ENCODE measurements at places on chromosomes 11 and 22. TPM values are rescaled to one million over a fixed set of nuclear protein-coding genes. Genes with fewer than 3 reads are reported as not detected.

The MN1 gene
- polyA plus RNA-seq = 4.2 TPM

The OR51B4 gene
- polyA plus RNA-seq = not detected

GRCh38 chr11:107337917-107338316 lies 119.7 kb downstream of the CWF19L2 start:
- no peaks in the 10 kb centered on the region for H3K36me3 ChIP-seq
- H3K4me3 ChIP-seq = no peak overlapping the region
- no peak overlapping the region for H3K27ac ChIP-seq
- no peaks in the 10 kb centered on the region for H3K4me1 ChIP-seq
- H3K27me3 ChIP-seq = no peaks in the 10 kb centered on the region

DNA sequence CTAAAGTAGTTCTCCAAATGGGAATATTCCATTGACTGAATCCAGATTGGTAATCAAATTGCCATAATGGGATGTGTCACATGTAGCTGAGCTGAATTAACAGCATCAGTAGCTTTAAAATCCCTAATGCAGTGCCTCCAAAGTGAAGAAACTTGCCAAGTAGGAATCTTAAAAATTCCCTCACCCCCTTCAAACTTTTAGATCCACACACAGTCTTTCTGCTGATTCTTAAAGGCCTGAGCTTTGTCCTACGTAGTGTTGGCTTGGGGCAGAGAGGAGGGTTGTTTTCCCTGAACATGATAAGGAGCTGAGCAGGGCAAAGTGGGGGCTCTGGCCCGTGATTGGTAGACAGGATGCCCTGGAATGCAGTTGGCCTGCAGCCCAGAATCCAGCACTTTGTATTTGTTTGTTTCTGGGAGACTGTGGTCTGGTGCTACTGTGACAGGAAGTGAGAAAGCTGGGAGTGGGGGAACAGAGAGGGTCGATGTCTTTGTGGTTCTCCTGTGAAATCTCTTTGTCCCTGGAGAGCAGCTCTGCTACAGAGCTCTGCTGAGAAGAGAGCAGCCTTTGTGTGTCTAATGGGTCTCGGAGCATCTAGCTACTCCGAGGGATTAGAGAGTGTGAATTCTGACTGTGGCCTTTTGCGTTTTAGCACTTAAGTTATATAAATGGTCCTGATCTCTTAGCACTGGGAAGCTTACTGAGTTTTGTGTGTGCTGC lies 16.9 kb downstream of the CTNND1 start:
- no peaks in the 10 kb centered on the region for H3K27me3 ChIP-seq
- peak; percentile 92 for DNase-seq
- H3K4me3 ChIP-seq = peak overlapping the region; percentile 58
- H3K36me3 ChIP-seq = 0 out of 2 replicates have a peak, but pooled peaks cover 3% of the 10 kb centered on the region
- H3K27ac ChIP-seq = peak overlapping the region; percentile 93

GRCh38 chr11:134676516-134677287 lies 264.7 kb upstream of the B3GAT1 start:
- H3K27me3 ChIP-seq = no peaks in the 10 kb centered on the region
- no peak overlapping the region for H3K4me3 ChIP-seq
- H3K4me1 ChIP-seq = no peaks in the 10 kb centered on the region
- H3K36me3 ChIP-seq = no peaks in the 10 kb centered on the region

- no peak for DNase-seq
- no peak overlapping the region for H3K27ac ChIP-seq
- H3K4me1 ChIP-seq = no peaks in the 10 kb centered on the region
Observed at GRCh38 chr22:36985211-36985889, 33.9 kb downstream of the TST start.

GRCh38 chr22:44701824-44702478 lies at the start of gene PRR5:
Gene PRR5 (plus strand): TSS chr22:44702204. CDS start chr22:44702475, 271 bp downstream.
- peak within 1 kb of the TSS; percentile 38 for H3K27ac ChIP-seq
- no peaks in the 10 kb centered on the region for H3K36me3 ChIP-seq
- DNase-seq = peak; percentile 93
- peaks cover 31% of the 10 kb centered on the region for H3K4me1 ChIP-seq
- H3K4me3 ChIP-seq = peak within 1 kb of the TSS; percentile 82

- H3K27me3 ChIP-seq = 0 out of 2 replicates have a peak, but pooled peaks cover 6% of the 10 kb centered on the region
- DNase-seq = no peak
- H3K36me3 ChIP-seq = no peaks in the 10 kb centered on the region
- no peak overlapping the region for H3K4me3 ChIP-seq
Observed at GRCh38 chr22:23067023-23067650, 3.2 kb upstream of the GNAZ start.

DNA sequence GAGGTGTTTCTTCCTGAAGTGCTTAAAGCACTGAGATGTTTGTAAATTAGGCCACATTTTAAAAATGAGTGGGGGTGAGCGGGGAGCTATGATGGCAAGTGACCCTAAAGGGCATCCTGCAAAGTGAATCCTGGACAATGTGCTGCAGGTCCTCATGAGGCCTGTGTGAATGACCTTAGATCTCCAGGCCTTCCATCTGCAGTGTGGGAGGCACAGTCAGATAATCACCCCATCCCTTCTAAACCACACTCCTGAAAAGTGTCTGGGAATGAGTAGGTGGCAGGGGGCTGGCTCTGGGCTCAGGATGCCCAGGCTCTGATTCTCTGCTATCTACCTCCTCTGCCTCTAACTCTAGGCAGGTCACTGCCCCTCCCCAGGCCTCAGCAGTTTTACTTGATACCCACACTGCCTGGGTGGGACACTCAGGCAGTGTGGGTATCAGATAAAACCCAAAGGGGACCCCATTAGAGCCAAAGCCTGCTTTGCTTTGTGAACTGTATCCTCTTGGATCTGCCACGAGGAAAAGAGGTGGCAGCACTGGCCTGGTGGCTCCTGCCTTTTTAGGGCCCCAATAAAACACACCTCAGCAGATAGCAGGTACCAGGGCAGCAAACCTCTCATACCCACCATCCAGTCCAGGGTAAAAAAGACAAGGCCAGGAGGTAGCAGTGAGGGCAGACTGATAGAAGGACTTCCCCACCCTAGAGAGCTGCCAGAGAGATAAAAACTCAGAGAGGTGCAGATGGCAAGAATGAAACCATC lies 10.5 kb downstream of the STARD10 start:
- no peak for DNase-seq
- H3K27me3 ChIP-seq = no peaks in the 10 kb centered on the region
- no peak overlapping the region for H3K27ac ChIP-seq
- H3K4me3 ChIP-seq = no peak overlapping the region
- H3K36me3 ChIP-seq = no peaks in the 10 kb centered on the region

DNA sequence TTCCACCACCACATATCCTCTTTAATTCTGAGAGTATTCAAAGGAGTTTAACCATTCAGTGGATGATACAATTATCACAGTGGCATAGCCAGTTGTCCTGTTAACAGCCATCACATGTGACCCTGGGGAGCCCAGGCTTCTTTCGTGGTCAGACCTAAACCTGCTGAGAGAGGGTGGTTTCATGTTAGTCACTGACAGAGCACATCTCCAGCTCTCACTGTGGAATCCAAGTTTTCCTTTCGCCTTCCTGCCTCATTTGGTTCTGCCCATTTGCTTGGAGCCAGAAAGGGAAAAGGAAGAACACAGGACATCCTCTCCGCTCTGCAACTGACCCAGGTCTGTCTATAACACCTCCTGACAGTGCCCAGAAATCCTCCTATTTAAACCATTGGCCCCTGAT lies 60.4 kb downstream of the MCHR1 start:
- no peaks in the 10 kb centered on the region for H3K36me3 ChIP-seq
- no peak overlapping the region for H3K27ac ChIP-seq
- no peaks in the 10 kb centered on the region for H3K27me3 ChIP-seq
- DNase-seq = no peak
- no peak overlapping the region for H3K4me3 ChIP-seq

- no peaks in the 10 kb centered on the region for H3K36me3 ChIP-seq
- no peak for DNase-seq
- H3K27ac ChIP-seq = no peak overlapping the region
- no peaks in the 10 kb centered on the region for H3K4me1 ChIP-seq
- H3K4me3 ChIP-seq = no peak overlapping the region
- H3K27me3 ChIP-seq = no peaks in the 10 kb centered on the region
Observed at GRCh38 chr22:47044722-47045535, 282.5 kb downstream of the TBC1D22A start.

DNA sequence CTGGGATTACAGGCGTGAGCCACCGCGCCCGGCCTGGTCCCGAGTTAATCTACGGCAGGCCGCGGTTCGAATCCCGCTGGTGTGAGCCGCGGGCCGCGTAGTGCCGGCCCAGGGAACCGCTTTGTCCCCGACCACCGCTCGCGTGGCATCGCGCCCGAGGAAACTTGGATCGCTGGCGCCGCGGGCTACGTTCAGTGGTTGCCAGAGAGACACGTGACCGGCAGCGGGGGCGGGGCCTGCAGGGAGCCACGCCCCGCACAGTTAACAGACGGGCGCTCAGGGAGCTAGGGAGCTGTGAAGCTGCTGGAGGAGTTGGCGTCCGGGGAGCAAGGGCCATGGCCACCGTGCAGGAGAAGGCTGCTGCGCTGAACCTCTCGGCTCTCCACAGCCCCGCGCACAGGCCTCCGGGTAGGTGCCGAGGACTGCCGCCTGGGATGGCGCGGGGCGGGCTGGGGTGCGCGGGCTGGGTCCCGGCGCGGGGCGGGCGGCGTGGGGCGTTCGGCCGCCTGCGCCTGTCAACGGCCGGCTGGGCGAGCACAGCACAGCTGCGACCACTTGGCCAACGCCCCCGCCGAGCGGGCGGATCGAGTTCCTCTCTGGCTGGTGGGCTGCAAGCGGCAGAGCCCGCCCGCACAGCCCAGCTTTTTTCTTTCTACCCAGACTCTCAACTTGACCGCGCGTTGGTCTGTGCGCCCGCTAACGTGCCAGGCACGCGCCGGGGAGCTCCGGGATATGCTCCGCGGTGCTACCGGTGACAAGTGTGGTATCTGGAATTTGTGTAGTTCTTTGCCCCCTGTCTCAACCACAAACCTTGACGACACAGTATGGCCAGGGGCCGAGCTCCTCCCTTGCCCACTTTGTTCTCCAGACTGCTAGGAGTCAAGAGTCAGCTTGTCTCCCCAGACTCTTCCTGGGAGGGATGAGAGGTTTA lies at the start of gene DEPDC7:
Gene DEPDC7, plus strand, starts transcription at position 258 of the 931 bp plus-strand sequence. Its CDS starts 78 bp downstream, at position 336.
- peak within 1 kb of the TSS; percentile 89 for H3K4me3 ChIP-seq
- peaks cover 26% of the 10 kb centered on the region for H3K4me1 ChIP-seq
- no peaks in the 10 kb centered on the region for H3K27me3 ChIP-seq
- no peaks in the 10 kb centered on the region for H3K36me3 ChIP-seq
- DNase-seq = peak; percentile 96

DNA sequence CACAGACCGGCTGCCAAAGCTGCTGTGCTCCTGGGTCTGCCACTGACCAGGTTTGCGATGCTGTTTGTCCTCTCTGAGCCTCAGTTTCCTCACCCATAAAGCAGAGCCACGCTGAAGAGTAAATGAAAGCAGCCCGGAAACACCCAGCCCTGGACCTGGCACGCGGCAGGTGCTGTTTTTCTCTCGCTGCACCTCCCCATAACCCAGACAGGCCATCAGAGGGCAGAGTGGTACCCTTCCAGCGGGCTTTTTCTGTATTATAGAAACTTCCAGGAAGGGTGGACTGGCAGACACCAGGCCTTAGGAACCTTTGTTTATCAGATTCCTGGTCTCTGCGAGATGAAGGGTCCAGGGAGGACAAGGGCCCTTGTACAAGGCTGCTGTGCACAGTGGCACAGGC lies 17.9 kb upstream of the FGF19 start:
- H3K4me1 ChIP-seq = no peaks in the 10 kb centered on the region
- DNase-seq = no peak
- peaks cover 71% of the 10 kb centered on the region for H3K27me3 ChIP-seq
- H3K27ac ChIP-seq = no peak overlapping the region

DNA sequence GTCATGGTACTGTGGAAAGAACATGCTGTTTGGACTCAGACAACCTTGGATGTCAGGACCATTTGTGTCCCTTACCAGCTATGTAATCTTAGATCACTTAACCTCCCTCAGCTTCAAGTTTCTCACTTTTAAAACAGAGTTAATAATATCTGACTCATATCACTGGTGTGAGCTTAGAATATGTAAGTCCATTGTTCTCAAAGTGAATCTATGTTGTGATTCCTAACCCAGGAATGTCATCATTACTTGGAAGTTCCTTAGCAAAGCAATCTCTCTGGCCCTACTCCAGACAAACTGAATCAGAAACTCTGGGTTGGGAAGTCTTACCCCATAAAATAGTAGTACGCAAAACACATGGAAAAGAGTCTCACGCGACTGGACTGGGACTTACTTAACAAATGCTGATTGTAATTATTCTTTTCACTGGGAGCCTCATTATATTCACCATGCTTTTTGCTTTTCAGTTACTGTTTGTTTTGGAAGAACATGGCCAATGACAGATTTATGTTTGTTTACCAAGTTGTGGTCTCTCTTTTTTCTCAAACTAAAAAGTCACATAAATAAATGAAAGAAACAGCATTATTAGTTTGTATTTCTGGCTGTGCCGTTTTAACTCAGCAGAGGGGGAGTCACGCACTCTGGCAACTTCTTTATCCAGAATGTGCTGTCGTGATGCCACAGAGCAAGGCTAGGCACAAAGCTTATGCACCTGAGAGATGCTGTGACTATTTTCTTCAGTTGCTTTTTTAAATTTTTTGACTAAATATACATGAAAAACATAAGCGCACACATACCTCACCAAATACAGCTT lies 217.7 kb upstream of the CTSC start:
- H3K27me3 ChIP-seq = no peaks in the 10 kb centered on the region
- no peaks in the 10 kb centered on the region for H3K36me3 ChIP-seq
- peak overlapping the region; percentile 92 for H3K27ac ChIP-seq
- H3K4me1 ChIP-seq = peaks cover 39% of the 10 kb centered on the region

DNA sequence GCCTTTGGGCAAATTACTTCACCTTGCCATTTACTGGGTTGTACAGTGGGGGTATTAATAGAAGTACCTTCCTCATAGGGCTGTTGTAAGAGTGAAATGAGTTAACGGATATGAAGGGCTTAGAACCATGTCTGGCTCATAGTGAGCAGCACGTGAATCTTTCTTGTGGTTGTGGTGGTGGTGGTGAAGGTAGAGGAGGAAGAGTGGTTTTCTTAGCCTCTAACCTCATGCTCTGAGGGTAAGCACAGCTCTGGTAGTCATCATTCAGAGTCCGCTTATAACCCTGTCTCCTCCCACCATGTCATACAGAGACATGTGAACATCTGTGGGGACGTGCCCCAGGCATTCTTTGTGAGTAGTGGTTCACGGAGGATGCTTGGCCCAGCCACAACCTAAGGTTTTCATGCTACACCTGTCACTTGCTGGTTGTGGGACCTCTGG lies 43.6 kb downstream of the TEAD1 start:
- no peaks in the 10 kb centered on the region for H3K27me3 ChIP-seq
- no peaks in the 10 kb centered on the region for H3K36me3 ChIP-seq
- DNase-seq = no peak
- H3K27ac ChIP-seq = no peak overlapping the region

DNA sequence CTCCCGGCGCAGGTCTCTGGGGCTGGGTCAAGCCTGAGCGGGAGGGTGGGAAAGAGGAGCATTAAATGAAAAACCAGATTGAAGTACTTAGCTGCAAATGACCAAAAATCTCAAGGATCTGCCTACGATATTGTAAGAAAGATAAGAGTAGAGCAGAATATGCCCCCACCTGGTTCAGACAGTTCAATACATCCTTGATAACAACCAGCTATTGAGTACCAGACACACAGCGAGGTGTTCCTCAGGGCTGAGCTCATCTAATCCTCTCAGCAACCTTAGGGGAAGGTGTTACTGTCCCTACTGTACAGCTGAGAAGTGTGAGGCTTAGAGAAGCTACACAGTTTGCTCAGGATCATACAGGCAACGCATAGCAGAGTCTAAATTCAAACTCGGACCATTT lies 27.4 kb upstream of the HMGXB4 start:
- DNase-seq = no peak
- H3K4me3 ChIP-seq = no peak overlapping the region
- no peaks in the 10 kb centered on the region for H3K4me1 ChIP-seq
- H3K27me3 ChIP-seq = peaks cover 26% of the 10 kb centered on the region

- no peaks in the 10 kb centered on the region for H3K36me3 ChIP-seq
- no peaks in the 10 kb centered on the region for H3K4me1 ChIP-seq
- DNase-seq = no peak
- H3K27me3 ChIP-seq = no peaks in the 10 kb centered on the region
- H3K27ac ChIP-seq = no peak overlapping the region
Observed at GRCh38 chr22:26066534-26066933, 102.7 kb upstream of the SEZ6L start.

Data from GM23248 (cell line).